Stimulated activated CD4-positive, alpha-beta T cell treated with anti-CD3 and anti-CD28 coated beads, Interleukin-1b, Interleukin-23, amount 100 ng/mL, for 24 hours (primary cell): ENCODE measurements at places on chromosomes 11 and 22.

DNA sequence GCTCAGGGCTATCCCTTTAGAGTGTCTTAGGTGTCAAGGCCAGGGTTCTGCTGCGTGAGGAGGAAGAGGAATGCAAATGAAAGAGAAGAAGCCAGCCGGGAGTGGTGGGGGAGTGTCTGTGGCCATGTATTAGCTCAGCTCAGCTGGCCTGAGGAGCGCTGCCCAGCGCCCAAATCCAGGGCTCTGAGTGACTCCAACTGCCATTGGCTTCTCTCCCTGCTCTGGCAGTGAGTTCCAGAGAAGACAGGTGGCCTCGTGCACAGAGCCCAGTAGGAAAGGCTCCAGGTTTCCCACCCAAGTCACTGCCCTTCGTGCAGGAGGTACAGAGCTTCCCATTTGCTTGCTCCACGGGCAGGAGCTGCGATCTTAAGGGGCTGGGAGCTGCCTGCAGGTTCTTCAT, 302.0 kb downstream of the KIRREL3 start:
- DNase-seq: no peak

GRCh38 chr11:45031912-45032519, 81.3 kb upstream of the TP53I11 start:
- DNase-seq: no peak

DNA sequence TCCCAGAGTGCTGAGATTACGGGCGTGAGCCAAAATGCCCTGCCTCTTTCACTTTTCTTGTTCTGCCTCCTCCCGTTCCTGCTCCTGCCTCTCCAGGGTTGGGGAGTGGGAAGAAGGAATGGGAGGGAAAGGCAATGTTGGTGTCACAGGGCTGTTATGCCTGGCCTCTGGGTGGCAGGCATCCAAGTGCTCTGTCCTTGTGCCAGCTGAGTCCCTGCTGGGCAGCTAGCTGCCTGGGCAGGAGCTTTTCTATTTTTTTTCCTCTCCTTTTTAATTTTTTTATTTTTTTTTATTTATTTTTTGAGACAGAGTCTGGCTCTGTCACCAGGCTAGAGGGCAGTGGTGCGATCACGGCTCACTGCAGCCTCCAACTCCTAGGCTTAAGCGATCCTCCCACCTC, 4.1 kb upstream of the SAC3D1 start:
- no peak for DNase-seq

DNA sequence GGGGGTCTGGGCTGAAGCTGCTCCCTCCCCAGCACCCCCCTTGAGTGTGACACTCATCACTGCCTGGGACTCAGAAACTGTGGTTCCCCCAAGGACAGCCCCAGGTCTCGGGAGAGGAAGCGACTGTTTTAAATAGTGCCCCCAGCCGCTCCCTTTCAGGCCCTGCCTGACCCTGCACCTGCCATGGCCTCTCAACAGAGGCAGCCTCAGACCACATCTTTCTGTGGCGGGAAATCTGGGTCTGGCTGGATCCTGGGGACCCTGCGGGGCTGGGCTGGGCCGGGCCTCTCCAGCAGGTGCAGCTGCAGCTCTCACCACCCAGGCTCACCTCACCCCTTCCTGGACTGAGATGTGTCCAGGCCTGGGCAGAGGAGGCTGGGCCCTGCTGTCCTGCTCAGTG, 3.7 kb upstream of the IGLL1 start:
- no peak for DNase-seq

- DNase-seq: no peak
Measured at GRCh38 chr11:98455500-98456307, 565.0 kb upstream of the CNTN5 start.
